NT2/D1 (cell line): ENCODE measurements at places on chromosomes 16 and 17.

DNA sequence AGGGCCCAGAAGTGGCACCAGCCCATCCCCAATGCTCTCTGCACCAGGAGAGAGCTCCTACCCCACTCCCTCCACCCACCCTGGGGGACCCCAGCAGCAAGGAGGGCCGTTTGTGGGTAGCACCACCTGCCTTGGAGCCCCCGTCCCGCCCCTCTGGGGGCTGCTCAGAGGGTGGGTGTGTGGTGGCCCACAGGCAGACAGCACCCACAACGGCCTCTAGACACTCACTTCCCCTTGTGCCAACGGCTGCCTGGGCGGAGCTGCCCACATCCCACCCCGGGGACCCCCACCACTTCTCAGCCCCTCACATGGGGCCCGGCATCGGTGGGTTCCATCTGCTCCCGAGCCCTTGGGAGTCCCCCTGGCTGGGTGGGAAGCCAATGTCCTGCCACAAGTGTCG, 33.3 kb downstream of the BAHCC1 start:
- DNase-seq = no peak

- DNase-seq = peak; percentile 84
Observed at GRCh38 chr16:10942352-10943063, at the start of gene DEXI. Gene DEXI (minus strand): TSS chr16:10942468. CDS start chr16:10942005, 463 bp downstream.

DNA sequence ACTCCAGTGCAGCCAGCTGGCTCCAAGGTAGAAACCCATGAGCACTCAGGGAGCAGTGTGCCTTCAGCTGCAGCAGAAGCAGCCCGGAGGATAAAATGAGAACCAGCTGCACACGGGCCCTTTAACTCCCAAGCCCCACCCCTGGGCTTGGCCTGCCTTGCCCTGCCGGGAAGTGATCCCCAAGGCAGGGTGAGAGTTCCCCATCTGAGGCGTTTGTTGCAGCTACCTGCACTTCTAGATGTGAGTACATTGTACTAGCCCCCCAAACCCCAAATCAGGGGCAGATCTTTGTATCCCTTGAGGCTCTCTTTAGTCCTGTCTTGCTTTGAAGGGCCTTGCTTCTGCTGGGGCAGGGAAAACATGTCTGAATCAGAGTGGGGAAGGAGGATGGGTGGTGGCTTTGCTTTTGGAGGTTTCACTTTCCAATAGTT, at the start of gene MVP:
TSS of gene MVP (plus strand) at position 192 of the 431 bp plus-strand sequence. CDS start 10,088 bp downstream, outside the sequence.
- no peak for DNase-seq

DNA sequence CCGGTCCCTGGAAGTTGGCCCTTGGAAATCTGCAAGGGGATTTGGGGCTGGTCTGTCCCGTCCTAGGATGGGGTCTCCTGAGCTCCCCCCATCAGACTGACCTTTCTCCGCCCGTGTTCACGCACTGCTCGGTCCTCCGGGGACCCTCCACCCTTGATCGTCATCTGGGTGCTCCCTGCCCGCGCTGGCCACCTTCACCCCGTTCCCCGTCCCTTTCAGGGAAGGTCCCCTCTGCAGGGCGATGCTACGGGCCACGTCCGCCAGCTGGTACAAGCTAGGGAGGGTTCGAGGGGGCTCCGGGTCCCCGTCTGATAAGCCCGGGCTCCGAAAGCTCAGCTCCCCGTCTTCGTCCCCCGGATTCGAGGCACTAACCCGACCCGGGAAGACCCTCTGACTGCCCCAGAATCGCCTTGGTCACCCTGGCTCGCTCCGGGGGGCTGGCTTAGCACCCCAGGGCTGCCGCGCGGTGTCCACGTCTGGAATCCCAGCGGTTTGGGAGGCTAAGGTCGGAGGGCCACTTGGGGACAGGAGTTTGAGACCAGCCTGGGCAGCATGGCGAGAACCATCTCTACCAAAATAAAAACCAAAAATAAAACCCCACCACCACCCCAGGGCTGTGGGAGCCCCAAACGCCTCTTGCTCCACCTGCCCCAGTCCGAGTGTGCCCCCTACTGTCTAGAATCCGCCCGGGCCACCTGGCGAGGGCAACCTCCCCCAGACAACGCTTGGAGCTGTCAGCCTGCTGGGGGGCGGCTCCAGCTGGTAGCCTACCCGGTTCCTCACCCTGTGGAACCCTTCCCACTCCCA, 1.1 kb upstream of the SLC43A2 start:
- no peak for DNase-seq
